ENCODE measurements at places on chromosomes 1 and 21.
A peak's percentile ranks its signal among the peaks of the same experiment; 100 is the strongest.

- no peak for DNase-seq
Measured at GRCh38 chr1:209403921-209404320, 179.6 kb upstream of the CAMK1G start.

DNA sequence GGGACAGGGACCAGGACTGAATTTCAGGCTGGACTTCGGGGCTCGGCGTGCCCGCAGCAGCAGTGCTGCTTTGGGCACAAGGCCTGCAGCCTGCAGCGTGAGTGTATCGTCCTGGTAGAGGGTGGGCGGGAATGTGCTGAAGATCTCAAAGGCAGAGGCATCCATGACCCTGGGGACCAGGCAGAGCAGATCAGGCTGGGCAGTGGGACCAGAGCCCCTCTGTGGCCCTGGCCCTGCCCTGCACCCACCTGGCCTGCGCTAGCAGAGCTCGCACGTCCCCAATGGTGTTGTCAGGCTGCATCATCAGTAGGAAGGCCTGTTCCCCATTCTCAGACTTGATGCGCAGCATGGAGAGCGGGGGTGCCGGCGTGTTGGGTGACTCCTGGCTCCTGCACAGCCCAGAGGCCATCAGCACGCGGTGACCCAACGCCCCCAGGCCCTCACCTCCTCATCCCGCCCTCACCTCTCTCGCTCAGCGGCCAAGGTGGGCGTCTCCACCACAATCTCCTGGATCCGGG is 2.6 kb downstream of the SH3BGRL3 start:
- no peak for DNase-seq

- DNase-seq = no peak
Measured at GRCh38 chr1:43995984-43996732, 4.8 kb downstream of the CCDC24 start.

GRCh38 chr1:110176299-110176956 is 26.1 kb downstream of the SLC6A17 start:
- no peak for DNase-seq

DNA sequence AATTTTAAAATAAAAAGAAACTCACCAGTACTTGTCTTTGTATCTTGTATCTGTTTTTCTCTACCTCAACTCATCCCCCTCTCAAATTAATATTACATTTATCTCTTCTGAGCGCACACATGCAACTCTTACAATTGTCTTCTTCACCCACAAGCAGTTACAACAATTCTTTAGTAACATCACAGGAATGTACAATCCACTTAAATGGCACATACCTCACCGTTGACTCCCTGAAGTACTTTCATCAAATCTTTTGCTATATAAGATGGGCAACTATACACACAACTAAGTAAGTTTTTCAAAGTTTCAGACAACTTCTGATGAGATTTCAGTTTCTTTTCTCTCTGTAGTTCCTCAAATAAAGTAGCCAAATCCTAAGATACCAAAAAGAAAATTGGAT is 28.3 kb downstream of the HEATR1 start:
- peak; percentile 84 for DNase-seq

DNA sequence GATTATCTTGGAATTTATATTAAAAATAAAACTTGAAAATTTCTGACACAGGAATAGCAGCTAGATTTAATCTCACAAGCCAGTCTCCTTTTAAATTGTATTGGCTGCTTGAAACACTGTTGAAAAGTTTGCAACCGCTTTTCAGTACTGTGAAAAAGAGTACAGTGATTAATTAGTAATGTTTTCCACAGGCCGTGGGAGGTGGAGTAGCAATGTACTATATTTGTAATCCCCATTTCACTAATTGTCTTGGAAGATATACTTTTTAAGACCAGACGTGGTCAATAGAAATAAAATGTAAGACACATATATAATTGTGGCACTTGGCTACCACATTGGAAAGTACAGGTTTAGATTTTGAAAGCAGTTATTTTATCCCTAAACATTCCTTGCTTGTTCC is 40.8 kb upstream of the MYOCOS start:
- no peak for DNase-seq
